ENCODE measurements at places on chromosomes 7 and 10.

- no peak for DNase-seq
Measured at GRCh38 chr7:98621573-98622482, 4.7 kb downstream of the NPTX2 start.

DNA sequence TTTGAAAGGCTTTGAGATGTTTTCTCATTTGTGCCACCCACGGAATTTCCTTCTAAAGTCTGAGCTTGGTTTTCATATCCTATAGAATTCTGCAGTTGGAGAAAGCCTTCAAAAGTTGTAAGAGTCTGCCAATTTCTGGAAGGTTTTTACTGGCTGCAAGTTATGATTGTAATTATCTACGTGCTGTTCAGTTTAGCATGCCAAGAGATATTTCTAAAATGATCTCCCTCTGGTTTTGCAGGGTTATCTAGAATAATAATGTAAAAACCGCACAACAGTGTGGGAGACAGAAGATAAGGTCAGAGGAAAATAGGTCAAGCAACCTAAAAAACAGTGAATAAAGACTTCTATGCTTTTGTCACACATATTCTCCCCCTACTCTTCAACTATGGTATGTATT, 69.3 kb downstream of the MTERF1 start:
- DNase-seq: no peak

GRCh38 chr10:49484486-49485235, 54.3 kb downstream of the ERCC6 start:
- DNase-seq: no peak

DNA sequence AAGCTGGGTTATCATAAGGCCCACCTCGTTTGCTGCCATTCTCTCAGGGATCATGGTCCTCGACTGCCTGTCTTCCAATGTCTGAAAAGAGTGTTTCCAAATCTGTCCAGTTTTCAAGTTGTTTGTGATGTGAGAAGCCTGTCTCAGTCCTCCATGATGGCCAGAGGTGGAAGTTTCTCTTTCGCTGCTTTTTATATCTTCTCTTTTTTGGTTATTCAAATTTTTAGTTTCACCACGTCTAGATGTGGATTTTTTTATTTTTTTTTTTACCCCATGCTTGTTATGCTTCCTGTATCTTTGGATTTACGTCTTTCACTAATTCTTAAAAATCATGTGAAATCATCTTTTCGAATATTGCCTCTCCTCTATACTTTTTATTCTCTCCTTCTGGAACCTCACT, 6.1 kb upstream of the RBM33 start:
- no peak for DNase-seq
